ENCODE measurements at places on chromosomes 1 and 21.

GRCh38 chr1:162861625-162862024, 650 bp upstream of the CCDC190 start:
- DNase-seq = no peak

DNA sequence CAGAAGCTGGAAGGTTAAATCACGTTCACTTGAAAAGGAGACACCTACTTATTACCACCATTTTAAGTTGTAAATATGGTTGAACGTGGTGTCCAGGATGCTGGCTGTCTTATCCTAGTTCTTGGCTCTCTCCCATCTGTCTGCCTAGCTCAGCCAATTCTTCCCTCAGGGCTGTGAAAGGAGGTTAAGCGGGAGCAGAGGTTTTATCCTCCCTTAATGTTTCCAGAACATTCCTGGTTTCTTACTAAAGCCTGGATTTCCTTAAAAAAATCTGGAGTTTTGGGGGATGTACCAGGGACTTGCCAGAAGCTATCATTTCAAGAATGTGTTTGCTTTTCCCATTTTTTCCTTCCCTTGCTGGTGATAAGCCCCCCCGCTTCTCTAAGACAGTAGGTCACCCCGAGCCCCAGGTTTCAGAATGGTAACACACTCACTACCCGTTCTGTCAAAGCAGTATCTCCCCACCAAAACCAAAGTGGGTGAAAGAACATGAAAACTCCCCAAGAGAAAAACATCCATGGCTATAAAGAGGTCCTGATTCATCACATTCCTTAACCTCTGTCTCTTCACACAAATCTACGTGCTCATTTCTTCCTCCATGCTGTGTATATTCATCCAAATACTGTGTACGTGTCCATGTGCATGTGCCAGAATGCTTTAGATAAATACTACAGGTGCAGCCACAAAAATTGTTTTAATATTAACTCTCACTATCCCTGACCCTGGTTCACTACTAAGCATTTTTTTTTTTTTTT, 114.7 kb downstream of the MAP3K21 start:
- DNase-seq = no peak

- no peak for DNase-seq
Observed at GRCh38 chr1:5751163-5751540, 241.1 kb downstream of the NPHP4 start.

GRCh38 chr1:94702442-94702815, 117.7 kb upstream of the SLC44A3 start:
- no peak for DNase-seq

DNA sequence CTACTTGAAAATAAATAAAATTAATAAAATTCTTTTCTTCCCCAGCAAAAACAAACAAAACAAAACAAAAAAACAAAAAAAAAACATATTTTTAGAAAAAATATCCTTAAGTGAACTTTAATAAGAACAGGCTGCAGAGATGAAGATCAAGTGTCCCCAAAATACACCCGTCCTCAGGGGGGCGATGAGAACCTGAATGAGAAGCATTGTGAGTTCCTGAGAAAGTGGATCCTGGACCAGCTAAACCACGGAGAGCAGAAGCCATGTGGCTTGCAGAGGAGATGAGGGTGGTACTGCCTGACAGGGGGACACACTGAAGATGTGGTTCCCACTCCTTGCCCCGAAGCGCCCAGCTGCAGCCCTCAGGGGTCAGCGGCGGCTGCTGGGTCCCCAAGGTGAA, 89.3 kb downstream of the ITPKB start:
- DNase-seq = peak; percentile 60

DNA sequence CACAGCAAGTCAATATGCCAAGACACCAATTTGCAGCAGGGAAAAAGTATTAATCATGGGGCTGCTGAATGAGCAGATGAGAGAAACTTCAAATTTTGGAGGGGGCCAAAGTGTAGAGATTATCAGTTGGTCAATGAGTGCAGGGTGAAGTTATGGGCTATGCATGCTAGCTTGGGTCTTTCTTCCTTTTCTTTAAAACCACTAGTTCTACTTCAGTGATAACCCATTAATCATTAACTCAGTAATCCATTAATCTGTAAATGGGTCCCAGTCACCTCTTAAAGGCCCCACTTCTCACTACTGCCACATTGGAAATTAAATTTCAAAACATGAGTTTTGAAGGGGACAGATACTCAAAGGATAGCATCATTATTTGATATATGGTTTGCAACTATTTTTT, 688.6 kb upstream of the ADGRL4 start:
- no peak for DNase-seq

DNA sequence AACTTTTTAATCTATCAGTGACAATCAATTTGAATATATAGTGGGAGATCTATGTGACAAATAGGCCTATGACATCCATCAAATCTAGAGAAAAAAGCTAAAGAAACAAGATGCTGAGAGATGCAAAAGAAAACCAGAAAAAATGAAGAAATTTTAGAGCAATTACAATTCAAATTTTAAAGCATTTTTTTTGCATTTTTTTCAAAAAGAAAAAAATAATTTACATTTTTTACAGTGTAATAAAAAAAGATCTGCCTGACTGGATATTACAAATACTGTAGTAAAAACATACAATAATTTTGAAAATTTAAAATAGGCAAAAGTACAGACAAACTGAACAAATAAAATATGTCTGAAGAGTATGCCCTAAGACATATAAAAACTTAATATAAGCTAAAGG, 14.4 kb downstream of the CD34 start:
- DNase-seq = no peak

- no peak for DNase-seq
Observed at GRCh38 chr1:203913073-203913521, 51.7 kb downstream of the SNRPE start.

GRCh38 chr1:15622712-15623373, 5.6 kb downstream of the DDI2 start:
- no peak for DNase-seq

DNA sequence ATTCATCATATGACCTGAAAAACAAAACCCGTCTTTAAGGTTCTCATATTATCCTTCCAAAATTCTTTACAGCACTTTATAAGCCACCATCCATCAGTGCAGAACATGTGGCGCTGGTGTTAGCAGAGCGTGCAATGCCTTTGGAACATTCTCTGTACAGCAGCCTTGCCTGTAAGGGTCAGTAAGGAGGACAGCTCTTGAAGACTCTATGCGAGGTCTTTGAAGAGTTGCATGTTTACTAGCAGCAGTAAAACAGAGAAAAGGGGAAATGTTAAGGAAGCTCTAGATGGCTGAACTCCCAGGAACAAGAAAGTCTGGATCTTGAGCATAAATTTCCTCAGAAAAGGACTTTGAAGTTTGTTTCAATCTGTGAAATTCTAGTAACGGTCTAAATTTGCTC, 365.6 kb downstream of the DUSP10 start:
- DNase-seq = no peak

- DNase-seq = no peak
Observed at GRCh38 chr1:100719490-100719889, at the start of gene VCAM1. VCAM1 (plus strand) TSS chr1:100719742; CDS start chr1:100719861, 119 bp downstream.

- DNase-seq = no peak
Observed at GRCh38 chr1:47468709-47469389, 31.0 kb downstream of the FOXD2 start.

GRCh38 chr1:33342041-33342723, 21.3 kb upstream of the A3GALT2 start:
- DNase-seq = no peak

DNA sequence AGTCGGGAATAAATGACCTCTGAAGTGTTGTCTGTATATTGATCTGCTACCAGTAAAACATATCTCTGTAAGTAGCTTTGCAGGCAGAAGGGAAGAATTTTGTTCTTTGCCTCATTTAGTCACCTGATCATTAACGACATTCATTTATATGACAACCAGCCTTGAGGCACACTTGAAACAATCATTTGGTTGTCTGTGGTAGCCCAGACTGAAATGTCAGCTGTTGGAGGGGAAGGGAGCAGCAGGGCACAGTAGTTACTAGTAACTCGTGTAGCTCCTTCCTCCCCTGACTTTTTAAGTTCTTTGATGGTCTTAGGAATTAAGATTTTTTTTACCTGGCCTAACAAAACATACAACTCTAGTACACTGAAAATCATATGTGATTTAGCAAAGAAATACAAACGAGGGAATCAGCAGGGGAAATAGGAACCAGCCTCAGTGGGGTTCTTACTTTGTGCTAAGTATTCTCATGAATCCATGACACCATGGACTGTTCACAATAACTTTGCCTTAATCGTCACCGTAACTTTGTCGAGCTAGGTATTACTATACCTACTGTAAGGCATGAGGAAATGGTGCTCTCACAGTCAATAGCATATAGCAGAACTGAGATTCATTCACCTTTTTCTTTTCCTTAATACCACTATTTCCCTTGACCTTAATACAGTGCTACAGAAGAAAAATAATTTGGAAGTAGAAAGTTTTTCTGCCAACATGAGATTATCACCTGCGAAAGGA, 6.4 kb downstream of the IL12RB2 start:
- no peak for DNase-seq

- DNase-seq = no peak
Observed at GRCh38 chr1:102282955-102283354, 286.2 kb upstream of the OLFM3 start.

GRCh38 chr21:30166171-30166570, 434 bp downstream of the CLDN17 start:
- DNase-seq = no peak

GRCh38 chr1:58887059-58887458, 103.2 kb upstream of the JUN start:
- no peak for DNase-seq

DNA sequence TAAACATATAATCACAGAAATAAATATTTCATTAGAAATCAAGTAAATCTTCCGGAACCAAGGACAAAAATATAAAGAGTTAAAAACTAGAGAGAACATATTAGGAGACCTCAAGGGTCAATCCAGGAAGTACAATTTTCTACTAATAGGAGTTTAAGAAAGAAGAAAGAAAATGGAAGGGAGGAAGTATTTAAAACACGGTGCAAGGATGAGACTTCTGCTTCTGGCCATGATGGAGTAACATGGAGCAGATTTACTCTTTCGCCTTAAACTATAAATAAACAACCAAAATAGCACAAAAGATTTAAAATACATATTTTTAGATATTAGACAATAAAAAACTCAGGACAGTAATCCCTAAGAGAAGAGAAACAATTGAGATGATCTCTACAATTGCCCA, 12.6 kb upstream of the IFNAR1 start:
- no peak for DNase-seq

DNA sequence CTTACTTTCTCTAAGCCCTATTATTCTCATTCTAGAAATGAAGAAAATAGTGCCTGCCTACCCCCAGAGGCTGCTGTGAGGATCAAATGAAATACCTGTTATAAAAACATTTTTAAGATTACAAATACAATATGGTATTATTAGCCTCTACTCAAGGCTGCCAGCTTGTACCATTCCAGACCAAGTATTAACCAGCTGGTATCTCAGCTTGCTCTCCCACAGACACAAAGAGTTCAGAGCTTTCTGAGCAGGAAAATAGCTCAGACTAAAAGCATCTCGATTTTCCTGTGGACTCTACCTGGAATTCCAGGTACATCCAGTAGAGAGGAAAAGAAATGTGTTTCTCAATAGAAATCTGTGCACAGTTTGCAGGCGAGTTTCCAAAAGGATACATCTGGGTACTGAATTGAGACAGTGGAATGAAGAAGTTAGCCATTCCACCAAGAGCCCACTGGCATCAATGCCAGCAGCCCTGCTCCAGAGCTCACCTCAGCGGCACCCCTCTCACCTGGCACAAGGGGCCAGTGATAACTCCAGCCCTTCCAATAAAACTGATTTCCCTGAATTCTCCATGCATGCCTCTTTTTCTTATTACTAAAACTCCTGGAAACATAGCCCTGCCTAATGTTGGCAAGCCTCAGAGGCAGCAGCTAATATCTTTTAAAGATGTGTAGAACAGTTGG, 31.0 kb downstream of the TGFBR3 start:
- no peak for DNase-seq

DNA sequence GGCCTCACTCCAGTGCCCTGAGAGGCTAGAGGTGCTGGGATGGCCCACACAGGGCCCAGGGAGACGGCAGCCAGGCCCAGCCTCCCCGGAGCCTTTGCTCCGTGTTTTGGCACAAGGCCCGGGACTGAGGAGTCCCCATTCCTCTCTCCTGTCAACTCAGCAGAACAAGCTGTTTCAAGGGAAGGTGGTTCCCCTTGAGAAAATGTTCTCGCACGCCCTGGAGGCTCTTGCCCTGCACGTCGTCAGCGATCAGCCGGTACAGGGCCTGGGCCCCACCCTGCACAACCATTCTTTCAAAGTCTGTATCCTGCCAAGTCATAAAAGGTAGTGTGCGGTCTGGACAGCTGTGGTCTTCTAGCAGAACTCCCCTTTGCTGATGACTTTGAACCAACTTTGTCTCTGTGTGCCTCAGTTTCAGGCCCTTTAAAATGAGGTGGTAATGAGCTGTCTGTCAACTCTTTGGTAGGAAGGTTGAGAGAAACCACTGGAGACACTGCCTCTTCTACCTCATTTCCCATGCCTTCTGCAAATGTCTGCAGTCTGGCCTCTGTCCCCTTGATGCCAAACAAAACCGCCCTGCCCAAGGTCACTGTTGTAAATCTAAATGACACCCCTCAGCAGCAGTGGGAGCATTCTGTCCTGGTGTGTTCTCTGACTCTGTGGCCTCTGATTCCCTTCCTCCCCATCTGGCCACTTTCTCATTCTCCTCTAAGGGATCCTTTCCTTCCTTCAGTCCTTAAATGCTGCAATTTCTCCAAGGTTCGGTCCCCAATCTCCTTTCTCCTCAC, 138.6 kb upstream of the JUN start:
- DNase-seq = peak; percentile 76

- peak; percentile 75 for DNase-seq
Observed at GRCh38 chr1:234326497-234327366, 46.5 kb upstream of the COA6 start.

DNA sequence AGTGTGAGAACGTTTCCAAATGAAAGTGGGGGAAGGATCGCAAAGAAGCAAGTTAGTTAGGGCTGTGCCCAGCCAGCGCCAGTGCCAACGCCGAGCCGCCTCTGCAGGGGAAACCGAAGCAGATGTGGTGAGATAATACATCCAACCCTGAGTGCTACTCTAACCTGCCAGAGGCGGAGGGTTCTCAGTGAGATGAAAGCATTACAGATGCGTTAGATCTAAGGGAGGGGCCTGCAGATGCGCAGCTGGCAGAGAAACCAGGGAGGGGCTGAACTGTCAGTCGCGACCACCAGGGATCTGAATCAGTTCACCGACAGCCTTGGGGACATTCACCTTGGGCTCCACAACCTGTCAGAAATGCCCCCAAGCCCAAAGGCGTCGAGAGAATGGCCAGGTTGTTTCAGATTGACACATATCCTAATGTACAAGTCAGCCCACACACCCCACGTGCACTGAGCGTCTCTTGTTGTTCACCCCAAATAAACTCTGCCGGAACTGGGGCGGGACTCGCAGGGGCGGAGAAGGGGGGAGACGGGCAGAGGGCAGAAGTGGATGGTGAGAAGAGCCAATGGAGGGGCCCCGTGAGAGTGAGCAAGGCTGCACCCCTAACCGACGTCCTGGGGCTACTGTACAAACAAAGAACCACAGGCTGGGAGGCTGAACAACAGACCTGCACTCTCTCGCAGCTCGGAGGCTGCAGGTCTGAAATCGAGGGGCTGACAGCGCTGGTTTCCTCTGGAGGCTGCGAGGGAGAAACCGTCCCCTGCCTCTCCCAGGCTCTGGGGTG, 8.7 kb upstream of the UMODL1 start:
- peak; percentile 89 for DNase-seq

- DNase-seq = no peak
Observed at GRCh38 chr1:182303778-182304177, 87.8 kb downstream of the GLUL start.
